ENCODE measurements at places on chromosomes 3 and 15. TPM values are rescaled to one million over a fixed set of nuclear protein-coding genes. Genes with fewer than 3 reads are reported as not detected.

DNA sequence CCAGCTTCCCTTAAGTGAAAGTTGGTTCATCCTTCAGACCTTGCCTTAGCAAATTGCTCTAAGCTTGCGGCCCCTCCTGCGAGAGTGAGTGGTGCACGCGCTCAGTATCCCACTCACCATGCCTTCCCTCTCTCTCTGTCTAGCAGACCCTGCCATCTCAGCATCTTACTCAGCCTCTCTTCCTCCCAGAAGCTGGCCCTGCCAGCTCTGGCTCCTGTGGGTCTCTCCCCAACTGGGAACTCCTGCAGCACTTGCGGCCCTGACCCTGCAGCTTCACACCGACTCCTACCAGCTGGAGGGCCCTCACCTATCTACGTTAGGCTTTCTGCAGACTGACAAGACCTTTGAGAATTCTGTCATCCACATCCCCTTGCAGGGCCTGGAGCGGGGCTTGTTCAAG, 286.1 kb upstream of the TLE3 start:
- DNase-seq: no peak
- no peak overlapping the region for H3K27ac ChIP-seq
- H3K4me1 ChIP-seq: no peaks in the 10 kb centered on the region
- H3K36me3 ChIP-seq: no peaks in the 10 kb centered on the region

DNA sequence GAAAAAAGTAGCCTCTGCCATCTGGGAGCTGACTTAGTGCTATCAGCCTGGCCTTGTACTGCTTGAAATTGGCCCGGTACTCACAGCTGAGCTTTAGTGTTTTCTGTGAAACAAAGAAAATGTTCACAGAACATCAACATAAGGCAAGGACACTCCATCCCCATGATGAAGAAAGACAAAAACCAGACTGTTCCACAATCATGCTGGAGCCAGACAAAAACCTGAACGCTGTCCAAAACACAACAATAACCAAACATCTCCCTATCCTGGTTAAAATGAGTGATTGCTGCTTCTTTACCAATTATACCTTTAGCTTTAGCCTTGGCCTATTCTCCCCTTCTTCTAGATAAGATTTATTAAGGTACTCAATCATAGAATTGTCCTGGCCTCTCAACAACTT, 153.9 kb downstream of the CPNE4 start:
- H3K36me3 ChIP-seq: no peaks in the 10 kb centered on the region
- H3K4me1 ChIP-seq: no peaks in the 10 kb centered on the region
- no peak overlapping the region for H3K4me3 ChIP-seq
- H3K27ac ChIP-seq: no peak overlapping the region
- no peaks in the 10 kb centered on the region for H3K27me3 ChIP-seq

DNA sequence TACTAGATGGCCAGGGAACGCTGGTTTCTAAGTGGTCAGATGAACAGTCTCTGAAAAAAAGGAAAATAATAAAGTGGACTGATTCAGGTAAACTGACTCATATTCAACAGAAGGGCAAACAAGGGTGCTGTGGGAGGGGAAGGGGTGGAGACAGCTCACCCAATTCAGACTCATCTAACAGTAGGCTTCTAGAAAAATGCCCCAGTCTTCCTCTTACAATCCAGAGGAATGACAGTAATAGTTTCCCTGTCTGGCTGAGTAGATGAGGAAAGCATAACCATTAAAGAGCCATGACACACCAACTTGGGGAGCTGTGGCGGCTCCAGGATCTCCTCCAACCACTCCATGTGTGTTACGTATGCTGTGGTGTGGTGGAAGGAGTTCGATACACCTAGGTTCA, 231.4 kb upstream of the UMPS start:
- no peaks in the 10 kb centered on the region for H3K36me3 ChIP-seq
- H3K4me1 ChIP-seq: no peaks in the 10 kb centered on the region
- no peak overlapping the region for H3K4me3 ChIP-seq
- peaks cover 3% of the 10 kb centered on the region for H3K27me3 ChIP-seq

DNA sequence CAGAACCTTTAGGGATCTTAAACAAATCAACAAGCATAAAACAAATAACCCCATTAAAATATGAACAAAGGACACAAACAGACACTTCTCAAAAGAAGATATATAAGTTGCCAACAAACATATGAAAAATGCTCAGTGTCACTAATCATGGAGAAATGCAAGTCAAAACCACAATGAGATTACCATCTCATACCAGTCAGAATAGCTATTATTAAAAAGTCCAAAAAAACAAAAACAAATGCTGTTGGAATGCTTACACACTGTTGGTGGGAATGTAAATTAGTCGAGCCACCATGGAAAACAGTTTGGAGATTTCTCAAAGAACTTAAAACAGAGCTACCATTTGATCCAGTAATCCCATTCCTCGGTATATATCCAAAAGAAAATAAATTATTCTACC, 423.6 kb downstream of the OTOL1 start:
- no peaks in the 10 kb centered on the region for H3K4me1 ChIP-seq
- DNase-seq: no peak
- no peak overlapping the region for H3K27ac ChIP-seq
- no peak overlapping the region for H3K4me3 ChIP-seq

GRCh38 chr3:60584250-60584649, 667.0 kb downstream of the FHIT start:
- no peak for DNase-seq
- no peaks in the 10 kb centered on the region for H3K27me3 ChIP-seq
- H3K36me3 ChIP-seq: no peaks in the 10 kb centered on the region
- H3K27ac ChIP-seq: no peak overlapping the region

- H3K36me3 ChIP-seq: no peaks in the 10 kb centered on the region
- no peak overlapping the region for H3K27ac ChIP-seq
- H3K4me1 ChIP-seq: no peaks in the 10 kb centered on the region
- peaks cover 11% of the 10 kb centered on the region for H3K27me3 ChIP-seq
- DNase-seq: peak; percentile 69
- no peak overlapping the region for H3K4me3 ChIP-seq
Measured at GRCh38 chr3:15108082-15108545, 9.2 kb upstream of the RBSN start.

DNA sequence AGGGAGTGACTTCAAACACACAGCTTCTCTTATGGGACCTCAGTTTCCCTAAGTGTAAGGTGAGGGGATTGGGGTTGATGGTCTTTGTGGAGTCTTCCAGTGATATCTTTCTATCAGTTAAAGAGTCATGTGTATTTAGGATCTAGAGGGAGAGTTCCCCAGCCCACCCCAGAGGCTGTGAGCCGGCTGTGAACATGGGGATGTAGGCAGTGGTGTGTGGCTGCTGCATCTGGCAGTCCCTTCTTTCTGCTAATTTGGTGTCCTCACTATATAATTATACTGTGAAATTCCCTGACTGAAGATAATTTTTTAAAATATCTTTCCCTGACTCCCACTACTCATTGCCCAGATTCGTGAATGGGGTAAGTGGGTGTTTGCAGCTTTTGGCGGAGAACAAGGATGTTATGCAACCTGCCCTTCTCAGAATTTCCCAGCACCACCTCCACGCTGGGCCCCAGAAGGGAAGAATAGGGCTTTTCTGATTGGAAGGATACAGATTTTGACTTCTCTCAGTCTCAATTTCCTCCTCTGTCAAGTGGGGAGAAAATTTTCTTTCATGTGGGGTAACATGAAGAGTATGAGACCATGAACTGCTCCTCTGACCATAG, 79.0 kb upstream of the RASGRF1 start:
- no peak overlapping the region for H3K4me3 ChIP-seq
- H3K27me3 ChIP-seq: no peaks in the 10 kb centered on the region
- no peak overlapping the region for H3K27ac ChIP-seq
- H3K4me1 ChIP-seq: no peaks in the 10 kb centered on the region

DNA sequence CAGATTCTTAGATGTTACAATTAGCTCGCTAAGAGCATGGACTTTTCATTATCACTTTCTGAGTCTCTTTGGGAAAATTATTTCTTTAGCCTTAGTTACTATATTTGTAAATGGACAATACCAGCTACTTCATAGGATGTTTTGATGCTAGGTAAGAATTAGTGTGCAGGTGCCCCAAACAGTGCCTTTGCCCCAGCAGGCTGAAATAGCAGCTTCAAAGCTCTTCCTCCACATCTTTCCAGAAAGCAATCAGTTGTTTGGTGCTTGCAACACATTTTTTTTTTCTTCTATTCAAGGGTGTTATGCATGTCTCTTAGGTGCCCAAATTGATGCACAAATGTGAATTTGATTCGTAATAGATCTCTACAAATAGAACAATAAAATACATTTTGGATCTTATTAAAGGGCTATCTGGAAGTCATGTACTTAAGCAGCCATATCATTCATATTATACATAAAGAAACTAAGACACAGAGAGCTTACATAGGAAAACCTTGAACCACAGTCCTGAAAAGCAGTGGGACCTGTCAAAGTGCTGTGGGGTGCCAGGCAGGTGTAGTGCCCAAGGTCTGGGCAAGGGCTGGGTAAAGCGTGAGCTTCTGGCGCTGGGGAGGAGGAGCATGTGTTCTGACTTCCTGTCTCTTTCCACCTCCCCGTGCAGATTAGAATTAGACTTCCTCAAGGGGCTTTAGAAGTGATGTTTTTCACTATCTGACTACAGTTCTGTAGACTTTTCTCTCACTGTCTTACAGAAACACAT, 62.9 kb downstream of the FNDC3B start:
- no peak overlapping the region for H3K4me3 ChIP-seq
- no peaks in the 10 kb centered on the region for H3K36me3 ChIP-seq
- H3K27ac ChIP-seq: peak overlapping the region; percentile 30
- DNase-seq: peak; percentile 41
- H3K4me1 ChIP-seq: peaks cover 28% of the 10 kb centered on the region
- H3K27me3 ChIP-seq: no peaks in the 10 kb centered on the region

GRCh38 chr15:80744826-80745225, 34.3 kb upstream of the CEMIP start:
- no peak for DNase-seq
- no peaks in the 10 kb centered on the region for H3K27me3 ChIP-seq
- no peak overlapping the region for H3K27ac ChIP-seq
- no peaks in the 10 kb centered on the region for H3K4me1 ChIP-seq
- H3K36me3 ChIP-seq: no peaks in the 10 kb centered on the region

GRCh38 chr3:88044411-88044810, 14.4 kb downstream of the CGGBP1 start:
- H3K27ac ChIP-seq: no peak overlapping the region
- H3K4me1 ChIP-seq: no peaks in the 10 kb centered on the region
- peaks cover 4% of the 10 kb centered on the region for H3K27me3 ChIP-seq
- no peaks in the 10 kb centered on the region for H3K36me3 ChIP-seq

- H3K36me3 ChIP-seq: no peaks in the 10 kb centered on the region
- no peak overlapping the region for H3K4me3 ChIP-seq
- H3K27me3 ChIP-seq: peaks cover 7% of the 10 kb centered on the region
- H3K4me1 ChIP-seq: no peaks in the 10 kb centered on the region
- no peak overlapping the region for H3K27ac ChIP-seq
- DNase-seq: no peak
Measured at GRCh38 chr3:127427666-127428065, 139.8 kb upstream of the PRR20G start.

DNA sequence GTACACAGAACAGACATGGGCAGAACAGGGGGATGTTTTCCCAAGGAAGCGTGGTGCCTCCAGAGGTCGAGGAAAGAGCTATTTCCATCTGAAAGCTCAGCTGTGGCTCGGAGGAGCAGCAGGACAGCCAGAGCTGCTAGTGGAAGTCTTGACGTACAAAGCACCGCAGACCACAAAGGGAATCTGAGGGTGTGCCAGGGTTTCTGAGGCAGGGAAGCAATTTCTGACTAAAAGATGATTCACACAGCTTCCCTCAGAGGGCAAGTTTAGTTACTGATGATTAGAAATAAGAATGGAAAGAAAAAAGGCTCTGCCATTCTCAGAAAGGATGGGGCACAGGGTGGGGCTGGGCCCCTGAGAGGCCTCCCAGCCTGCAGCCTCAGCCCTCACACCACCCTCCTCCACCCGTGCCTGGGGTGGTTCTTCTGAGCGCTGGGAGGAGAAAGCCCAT, 45.8 kb upstream of the SEC13 start:
- H3K36me3 ChIP-seq: no peaks in the 10 kb centered on the region
- H3K27ac ChIP-seq: no peak overlapping the region
- no peak overlapping the region for H3K4me3 ChIP-seq
- peaks cover 11% of the 10 kb centered on the region for H3K27me3 ChIP-seq

- H3K27me3 ChIP-seq: no peaks in the 10 kb centered on the region
- H3K36me3 ChIP-seq: no peaks in the 10 kb centered on the region
- no peak overlapping the region for H3K27ac ChIP-seq
- no peak overlapping the region for H3K4me3 ChIP-seq
Measured at GRCh38 chr3:87045473-87045872, 54.5 kb upstream of the VGLL3 start.

DNA sequence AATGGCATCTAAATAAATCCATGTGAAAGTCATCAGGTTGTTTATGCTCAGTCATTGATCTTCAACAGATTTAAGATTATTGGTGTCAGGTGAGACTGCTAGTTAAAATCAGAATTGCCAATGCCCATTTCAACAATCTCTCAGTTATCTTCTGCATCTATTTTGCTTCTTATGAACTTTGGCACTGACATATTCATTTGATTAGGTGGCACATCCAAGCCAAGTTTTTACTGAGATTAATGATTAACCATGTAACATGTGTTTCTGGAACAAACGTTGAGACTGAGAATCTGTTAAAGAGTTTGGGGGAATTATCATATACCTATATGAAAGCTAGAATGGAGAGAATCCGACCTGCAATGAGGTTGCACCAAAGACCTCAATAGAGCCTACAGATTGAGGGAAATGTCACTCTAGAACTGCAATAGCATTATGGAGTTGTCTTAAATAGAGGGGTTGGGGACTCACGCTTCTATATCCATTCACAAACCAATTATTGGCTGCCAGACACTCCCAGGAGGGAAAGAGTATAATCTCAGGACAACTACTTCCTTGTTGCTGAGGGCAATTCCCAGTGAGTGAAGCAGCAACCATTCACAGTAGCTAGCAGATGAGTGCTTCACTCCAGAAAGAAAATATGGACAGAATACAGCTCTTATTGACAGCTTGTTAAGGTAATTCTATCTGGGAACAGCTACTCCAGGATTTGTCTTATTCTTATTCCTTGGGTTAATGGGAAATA, 891.3 kb downstream of the SQOR start:
- H3K4me1 ChIP-seq: no peaks in the 10 kb centered on the region
- DNase-seq: no peak
- no peak overlapping the region for H3K27ac ChIP-seq
- H3K36me3 ChIP-seq: no peaks in the 10 kb centered on the region
- H3K4me3 ChIP-seq: no peak overlapping the region
- no peaks in the 10 kb centered on the region for H3K27me3 ChIP-seq

The NOX5 gene
- total RNA-seq: not detected

The MGLL gene
- total RNA-seq: 1.8 TPM

The OR5K2 gene
- total RNA-seq: not detected

The CKMT1B gene
- total RNA-seq: not detected

The SLC24A5 gene
- not detected for total RNA-seq

The MORC1 gene
- total RNA-seq: not detected

The VEPH1 gene
- total RNA-seq: not detected

The FRMD4B gene
- total RNA-seq: 11.9 TPM

The HRH1 gene
- 0.46 TPM for total RNA-seq

The ALDH1A3 gene
- 0.26 TPM for total RNA-seq

All from T-cell (primary cell).